ENCODE measurements at places on chromosomes 11 and 22.

DNA sequence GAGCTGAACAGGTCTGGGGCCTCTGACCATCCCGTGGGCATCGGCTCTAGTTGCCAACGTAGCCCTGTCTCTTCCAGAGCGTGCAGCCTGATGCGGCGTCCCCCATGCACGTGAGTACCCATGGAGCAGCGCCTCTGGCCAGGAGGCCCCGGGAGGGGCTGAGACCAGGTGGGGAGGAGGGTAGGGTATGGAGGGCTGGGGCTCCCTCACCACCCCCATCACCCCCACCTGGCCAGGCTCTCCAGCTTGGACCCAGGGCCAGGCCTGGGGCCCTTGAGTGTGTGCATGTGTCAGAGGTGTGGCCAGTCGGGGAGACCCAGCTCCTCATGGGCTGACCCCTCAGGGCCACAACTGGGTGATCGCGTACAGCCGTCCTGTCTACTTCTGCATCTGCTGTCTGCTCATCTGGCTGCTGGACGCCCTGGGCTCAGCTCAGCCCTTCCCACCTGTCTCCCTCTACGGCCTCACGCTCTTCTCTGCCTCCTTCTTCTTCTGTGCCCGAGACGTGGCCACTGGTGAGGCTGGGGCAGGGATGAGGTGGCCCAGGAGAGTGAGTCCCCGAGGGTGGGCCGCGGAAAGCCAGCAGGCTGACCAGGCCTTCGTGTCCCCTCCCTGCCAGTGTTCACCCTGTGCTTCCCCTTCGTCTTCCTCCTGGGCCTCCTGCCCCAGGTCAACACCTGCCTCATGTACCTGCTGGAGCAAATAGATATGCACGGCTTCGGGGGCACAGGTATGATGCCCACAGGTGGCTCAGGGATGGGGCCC lies 8.5 kb downstream of the PCNX3 start:
- DNase-seq, result no peak

DNA sequence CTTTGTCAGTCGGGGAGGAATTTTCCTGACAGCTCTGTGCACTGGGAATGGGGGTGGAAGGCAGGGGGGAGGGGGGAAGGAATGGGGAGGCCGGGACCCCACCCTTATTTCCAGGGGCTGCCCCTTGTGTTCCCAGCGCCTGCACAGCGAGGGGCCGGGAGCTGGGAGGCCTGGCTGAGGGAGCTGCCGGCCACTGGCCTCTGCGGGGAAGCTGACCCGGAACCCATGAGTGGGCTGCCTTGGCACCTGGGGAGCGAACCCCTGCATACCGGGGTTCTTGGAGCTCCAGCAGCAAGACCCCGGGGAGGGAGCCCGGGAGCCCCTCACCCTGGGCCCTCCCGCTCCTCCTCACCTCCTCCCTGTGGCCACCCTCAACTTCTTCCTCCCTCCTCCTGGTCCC lies 3.5 kb downstream of the H19 start:
- no peak for DNase-seq

DNA sequence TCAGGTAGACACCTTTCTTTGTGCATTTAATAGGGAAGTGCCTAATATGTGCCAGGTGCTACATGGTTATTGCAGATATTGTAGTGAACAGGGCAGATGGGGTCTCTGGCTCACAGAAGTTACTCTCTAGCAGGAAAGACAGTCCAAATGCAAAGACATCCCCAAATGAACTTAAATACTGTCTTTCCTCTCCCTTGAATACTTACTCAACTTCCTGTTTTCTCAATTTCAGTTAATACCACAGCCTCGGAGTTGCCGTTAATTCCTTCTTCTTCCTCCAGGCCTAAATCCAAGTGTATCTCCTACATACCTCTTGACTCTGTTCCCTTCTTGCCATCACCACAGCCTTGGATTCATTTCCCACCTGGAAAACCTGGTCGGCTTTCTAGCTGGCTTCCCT lies 134.3 kb upstream of the SESN3 start:
- no peak for DNase-seq

GRCh38 chr11:107898270-107898669 lies 30.0 kb upstream of the RAB39A start:
- DNase-seq, result no peak

DNA sequence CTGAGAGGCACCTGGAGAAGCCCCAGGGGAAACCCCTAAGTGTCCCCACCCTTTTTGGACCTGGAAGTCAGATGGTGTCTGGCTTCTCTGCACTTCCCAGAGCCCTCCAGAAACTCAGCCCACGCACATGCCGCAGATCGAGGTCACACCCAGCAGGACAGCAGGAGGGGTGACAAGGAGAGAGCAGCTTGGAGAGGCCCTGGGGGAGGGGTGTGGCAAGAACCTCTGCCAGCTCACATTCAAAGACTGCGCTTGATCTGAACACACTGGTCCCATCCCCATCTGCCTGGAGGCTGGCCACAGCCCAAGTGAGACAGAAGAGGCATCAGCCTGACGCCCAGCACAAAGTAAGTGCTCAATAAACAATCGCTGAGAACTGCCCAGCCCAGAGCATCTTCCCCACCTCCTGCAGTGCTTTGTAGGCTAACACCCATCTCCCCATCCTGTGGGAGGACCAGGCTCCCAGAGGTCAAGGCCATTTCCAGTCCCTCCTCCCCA lies 21.4 kb downstream of the TMPRSS6 start:
- no peak for DNase-seq

- no peak for DNase-seq
Measured at GRCh38 chr22:36375071-36375980, 12.4 kb downstream of the MYH9 start.

- DNase-seq, result no peak
Measured at GRCh38 chr11:70036971-70037882, 40.9 kb upstream of the ANO1 start.

- no peak for DNase-seq
Measured at GRCh38 chr11:128695539-128696221, 1.8 kb downstream of the FLI1 start.

DNA sequence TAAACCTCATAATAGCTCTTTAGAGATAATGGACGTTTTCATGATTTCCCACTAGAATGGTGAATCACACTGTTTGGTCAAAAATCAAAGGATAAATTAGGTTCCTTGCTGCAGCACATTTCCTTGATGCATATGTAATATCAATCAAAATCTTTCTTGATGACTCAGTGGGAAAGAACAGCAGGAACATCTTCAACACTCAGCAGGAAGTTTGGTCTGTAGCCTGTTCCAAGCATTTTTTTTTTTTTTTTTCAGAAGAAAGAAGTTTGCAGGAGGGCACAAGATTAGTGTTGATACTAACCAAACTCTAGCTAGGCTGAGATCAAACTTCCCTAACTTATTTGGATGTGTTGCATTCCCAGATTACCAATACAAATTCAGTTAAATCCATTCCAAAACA lies 1529.8 kb downstream of the FAM181B start:
- no peak for DNase-seq

- no peak for DNase-seq
Measured at GRCh38 chr11:95764267-95764898, 25.2 kb downstream of the FAM76B start.

DNA sequence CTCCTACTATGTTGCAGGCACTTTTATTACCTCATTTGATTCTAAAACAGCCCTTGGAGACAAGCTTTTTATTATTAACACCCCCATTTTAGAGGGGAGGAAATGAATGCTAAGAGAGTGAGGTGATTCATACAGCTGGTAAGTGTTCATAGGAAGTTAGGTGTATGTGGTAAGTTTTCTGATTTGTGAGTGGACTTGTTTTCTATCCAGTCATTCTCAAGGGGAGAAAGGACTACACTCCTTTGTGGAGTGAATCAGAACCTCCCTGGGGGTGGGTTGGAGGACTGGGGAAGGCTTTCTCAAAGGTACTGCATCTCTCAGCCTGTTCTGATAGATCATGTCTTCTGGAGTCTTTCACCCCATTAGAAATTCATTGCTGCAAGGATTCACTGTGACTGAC lies 23.5 kb downstream of the PKNOX2 start:
- no peak for DNase-seq

DNA sequence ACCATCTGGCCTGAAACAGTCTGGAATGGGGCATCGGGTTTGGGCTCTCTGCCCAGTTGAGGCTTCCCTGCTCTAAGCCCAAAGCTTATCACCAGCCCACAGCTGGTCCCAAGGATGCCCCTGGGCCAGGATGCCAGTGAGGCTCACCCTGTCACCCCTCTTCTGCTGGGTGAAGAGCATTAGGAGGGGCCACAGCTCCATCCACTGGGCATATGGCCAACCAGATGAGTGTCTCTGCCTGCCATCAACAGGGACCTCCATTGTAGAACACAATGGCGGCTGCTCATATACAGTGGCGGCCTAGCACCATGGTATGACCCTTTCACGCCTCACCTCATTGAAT lies 5.6 kb downstream of the CHST1 start:
- no peak for DNase-seq

DNA sequence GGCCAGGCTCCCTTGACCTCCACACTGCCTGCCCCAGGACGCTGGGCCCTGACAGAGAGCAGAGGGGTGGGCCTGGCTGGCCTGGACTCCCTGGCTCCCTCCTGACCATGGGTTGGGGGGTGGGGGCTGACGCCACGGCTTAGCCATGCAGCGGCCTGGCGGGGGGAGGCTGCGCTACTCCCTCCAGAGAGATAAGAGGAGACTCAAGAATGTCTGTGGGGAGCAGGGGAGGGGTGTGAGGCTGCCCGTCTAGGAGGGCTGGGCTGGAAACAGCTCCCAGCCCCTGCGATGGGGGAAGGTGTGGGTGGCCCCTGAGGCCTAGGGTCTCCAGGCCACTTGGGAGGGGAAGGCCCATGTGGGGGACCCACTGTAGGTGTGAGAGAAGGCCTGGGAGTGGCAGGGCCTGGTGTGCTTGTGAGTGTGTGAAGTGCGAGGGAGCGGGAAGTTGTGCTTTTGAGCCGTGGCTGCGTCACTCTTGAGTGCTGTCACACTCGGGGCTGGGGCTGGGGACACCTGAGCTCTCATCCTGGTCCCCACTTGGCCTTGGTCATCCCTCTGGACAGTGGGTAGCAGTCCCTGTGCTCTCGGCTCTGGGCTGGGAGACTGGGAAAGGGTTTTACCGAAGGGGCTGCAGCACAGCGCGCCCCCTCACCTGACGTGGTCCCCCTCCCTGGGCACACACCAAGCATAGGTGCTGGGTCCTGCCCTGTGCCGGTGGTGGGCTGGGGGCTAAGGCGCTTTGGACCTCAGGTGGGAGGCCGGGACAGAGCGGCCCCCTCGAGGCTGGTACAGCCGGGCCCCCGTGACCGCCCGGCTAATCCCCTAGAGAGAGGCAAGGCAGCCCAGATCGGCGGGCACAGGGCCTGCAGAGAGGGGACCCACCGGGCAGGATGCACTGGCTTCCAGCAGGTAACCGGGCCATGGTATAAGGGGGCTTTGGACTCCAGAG lies 2.4 kb downstream of the MYRF start:
- DNase-seq, result no peak

GRCh38 chr11:3873712-3874349 lies 18.4 kb downstream of the STIM1 start:
- no peak for DNase-seq

DNA sequence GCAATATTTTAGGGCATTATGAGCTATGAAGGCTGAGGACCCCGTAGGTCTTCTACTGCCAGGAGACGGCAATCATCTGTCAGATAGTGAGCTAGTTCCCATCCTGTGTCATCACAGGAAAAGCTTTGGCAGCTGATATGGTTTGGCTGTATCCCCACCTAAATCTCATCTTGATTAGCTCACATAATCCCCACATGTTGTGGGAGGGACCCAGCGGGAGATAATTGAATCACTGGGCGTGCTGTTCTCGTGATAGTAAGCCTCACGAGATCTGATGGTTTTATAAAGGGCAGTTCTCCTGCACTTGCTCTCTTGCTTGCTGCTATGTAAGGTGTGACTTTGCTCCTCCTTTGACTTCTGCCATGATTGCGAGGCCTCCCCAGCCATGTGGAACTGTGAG lies 18.1 kb downstream of the CSRP3 start:
- DNase-seq, result no peak

DNA sequence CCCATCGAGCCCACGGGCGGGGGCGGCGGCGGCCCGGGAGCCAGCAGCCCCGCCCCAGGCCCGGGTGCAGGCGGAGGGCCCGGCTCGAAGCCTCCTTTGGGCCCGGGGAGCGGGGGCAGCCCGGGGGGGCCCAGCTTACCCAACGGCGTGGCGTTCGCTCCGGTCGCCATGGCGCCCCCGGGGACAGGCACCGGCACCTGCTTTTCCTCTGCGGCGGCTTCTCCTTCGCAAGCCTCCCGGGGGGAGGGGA lies 194 bp downstream of the SF1 start:
- DNase-seq, result no peak

GRCh38 chr11:2375341-2375853 lies 1.7 kb upstream of the CD81 start:
- no peak for DNase-seq

- DNase-seq, result no peak
Measured at GRCh38 chr11:131839326-131839725, 468.9 kb downstream of the NTM start.

DNA sequence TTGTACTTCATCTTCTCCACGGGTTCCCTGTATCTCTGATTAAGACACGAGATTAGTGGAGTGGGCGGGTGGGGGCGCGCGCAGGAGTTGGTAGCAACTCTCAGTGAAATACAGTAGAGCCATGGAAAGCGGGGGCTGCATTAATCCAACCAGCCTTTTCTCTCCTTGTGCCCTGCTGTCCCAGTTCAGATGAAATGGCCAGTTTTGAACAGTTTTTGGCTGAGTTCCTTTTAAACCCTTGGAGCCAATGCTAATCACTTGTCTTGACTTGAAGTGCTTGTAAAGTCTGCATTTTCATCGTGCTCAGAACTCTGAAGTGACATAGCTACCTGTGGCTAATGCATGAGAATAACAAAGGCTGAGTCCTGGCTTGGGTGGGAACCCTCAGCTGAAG lies 734 bp upstream of the TMEM123 start:
- DNase-seq, result peak; percentile 23

GRCh38 chr11:16096336-16096735 lies 260.0 kb downstream of the SOX6 start:
- no peak for DNase-seq

- DNase-seq, result no peak
Measured at GRCh38 chr11:70490208-70490607, 91.9 kb downstream of the CTTN start.

GRCh38 chr11:63610604-63611394 lies 3.4 kb downstream of the PLAAT3 start:
- DNase-seq, result no peak

GRCh38 chr11:103844327-103845215 lies 191.9 kb upstream of the DDI1 start:
- no peak for DNase-seq

GRCh38 chr11:8263769-8264410 lies at the start of gene LMO1:
Gene LMO1 (minus strand): TSS chr11:8263878. CDS start chr11:8263362, 516 bp downstream.
- peak; percentile 46 for DNase-seq

- no peak for DNase-seq
Measured at GRCh38 chr11:121358760-121359159, 66.2 kb downstream of the SC5D start.

GRCh38 chr22:44423556-44424358 lies 74.3 kb downstream of the RTL6 start:
- DNase-seq, result no peak

- DNase-seq, result no peak
Measured at GRCh38 chr11:45658292-45658991, 7.0 kb downstream of the CHST1 start.

DNA sequence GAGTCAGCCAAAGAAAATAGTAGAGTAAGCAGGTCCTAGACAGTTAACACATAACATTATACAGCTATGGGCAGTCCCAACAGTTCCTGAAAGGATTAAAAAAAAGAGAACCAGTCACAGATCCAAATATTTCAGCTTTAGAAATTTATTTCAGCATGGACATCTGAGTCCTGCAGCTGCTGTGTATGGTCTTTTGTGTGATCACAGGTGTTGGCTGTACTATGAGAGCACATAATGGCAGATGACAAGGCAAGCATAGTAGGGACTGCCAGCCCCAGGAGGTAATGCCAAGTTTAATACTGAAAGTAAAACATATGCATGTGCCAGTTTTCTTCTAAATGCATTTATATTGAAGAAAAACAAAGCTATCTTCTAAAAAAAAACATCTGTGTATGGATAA lies 158.1 kb downstream of the GRIA4 start:
- DNase-seq, result no peak
